H9 (cell line): ENCODE measurements at places on chromosomes 3 and 15. TPM values are rescaled to one million over a fixed set of nuclear protein-coding genes. Genes with fewer than 3 reads are reported as not detected.

GRCh38 chr3:34863485-34863884 is 775.8 kb upstream of the ARPP21 start:
- no peaks in the 10 kb centered on the region for H3K27me3 ChIP-seq
- H3K4me3 ChIP-seq: no peak overlapping the region
- peaks cover 4% of the 10 kb centered on the region; the same call in 1 of the 2 replicates for H3K4me1 ChIP-seq
- no peak for DNase-seq

GOLGA6L4 gene
- 1.2 and 2.8 TPM in 2 replicates for total RNA-seq

GOLGA8R gene
- total RNA-seq: 0.20 and 0.26 TPM in 2 replicates

- H3K36me3 ChIP-seq: no peaks in the 10 kb centered on the region
- H3K27me3 ChIP-seq: no peaks in the 10 kb centered on the region
- H3K4me3 ChIP-seq: no peak overlapping the region
- no peaks in the 10 kb centered on the region for H3K4me1 ChIP-seq
- DNase-seq: no peak
These were observed 122.5 kb downstream of the ATP10A start for GRCh38 chr15:25740383-25741255.

DNA sequence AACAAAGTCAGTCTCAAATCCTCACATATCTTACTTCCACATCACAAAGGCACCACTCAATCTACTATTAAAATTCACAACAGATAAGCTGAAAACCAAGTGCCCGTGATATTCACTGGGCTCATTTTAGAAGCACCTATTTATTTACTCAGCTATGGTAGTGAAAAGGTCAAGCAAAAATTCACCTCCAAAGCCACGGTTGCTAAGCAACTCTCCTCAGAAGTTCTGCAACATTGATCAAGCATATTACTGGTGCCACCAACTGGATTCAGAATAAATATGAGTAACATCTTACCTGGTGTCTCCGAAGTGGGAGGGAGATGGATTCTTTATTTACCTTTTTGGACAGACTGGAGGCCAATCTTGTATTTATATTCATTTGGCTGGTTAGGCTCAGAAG is 714.8 kb downstream of the FHIT start:
- peaks cover 9% of the 10 kb centered on the region; the same call in 2 of the 3 replicates for H3K36me3 ChIP-seq
- H3K27ac ChIP-seq: no peak overlapping the region
- no peaks in the 10 kb centered on the region for H3K27me3 ChIP-seq
- DNase-seq: no peak

DNA sequence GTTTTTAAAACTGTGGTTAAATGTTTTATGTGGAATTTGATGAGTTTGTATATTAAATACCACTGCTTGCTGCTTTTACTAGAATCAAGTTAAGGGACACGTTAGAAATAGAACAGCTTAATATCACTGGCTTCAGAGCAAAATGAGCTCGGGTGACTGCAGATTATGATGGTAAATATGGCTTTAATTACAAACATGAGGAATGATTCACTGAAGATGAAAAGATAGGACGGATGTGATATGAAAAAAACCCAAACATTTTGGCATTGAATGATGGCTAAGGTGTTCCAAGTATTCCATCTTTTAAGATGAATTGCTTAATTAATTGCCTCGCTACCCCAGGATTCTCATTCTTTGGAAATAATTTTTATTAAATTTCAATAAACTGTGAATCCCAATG is 33.7 kb downstream of the SLC24A1 start:
- H3K27ac ChIP-seq: no peak overlapping the region
- no peak overlapping the region for H3K4me3 ChIP-seq

DNA sequence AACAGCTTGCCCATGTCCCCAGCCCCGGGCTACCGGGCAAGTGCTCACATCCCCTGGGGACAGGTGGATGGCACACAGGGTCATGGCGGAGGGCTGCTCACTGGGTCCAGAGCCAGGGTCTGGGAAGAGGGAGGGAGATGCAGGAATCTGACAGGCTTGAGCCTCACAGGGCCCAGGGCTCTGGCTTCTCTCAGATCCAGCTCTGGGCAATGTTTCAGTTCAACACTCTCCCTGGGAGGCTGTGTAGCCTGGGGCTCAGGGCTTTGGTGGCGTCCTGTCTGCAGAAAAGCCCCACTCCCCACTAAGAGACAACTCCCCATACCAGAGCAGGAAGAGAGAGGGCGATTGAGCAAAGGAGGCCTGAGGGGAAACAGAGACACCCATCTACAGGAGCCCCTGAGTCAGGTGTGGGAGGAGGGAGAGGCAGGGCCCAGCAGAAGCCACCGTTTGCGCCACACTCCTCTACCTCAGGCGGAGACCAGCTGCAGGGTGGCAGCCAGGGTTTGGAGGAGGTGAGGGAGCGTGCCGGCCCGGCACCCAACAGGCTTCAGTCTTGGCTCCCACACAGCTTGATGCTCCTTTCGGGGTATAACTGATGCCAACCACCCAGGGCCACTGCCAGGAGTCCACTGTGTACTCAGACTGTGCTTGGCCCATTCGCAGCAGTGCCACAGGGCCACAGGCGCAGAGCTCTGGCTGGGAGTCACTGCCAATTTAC is 16.8 kb upstream of the SRP14 start:
- no peak overlapping the region for H3K4me3 ChIP-seq
- H3K4me1 ChIP-seq: peaks cover 2% of the 10 kb centered on the region; the same call in 1 of the 2 replicates
- H3K27ac ChIP-seq: no peak overlapping the region
- DNase-seq: no peak

GREM1 gene
- total RNA-seq: 1.0 and 1.1 TPM in 2 replicates

PLA2G4F gene
- total RNA-seq: not detected in 2 replicates

DNA sequence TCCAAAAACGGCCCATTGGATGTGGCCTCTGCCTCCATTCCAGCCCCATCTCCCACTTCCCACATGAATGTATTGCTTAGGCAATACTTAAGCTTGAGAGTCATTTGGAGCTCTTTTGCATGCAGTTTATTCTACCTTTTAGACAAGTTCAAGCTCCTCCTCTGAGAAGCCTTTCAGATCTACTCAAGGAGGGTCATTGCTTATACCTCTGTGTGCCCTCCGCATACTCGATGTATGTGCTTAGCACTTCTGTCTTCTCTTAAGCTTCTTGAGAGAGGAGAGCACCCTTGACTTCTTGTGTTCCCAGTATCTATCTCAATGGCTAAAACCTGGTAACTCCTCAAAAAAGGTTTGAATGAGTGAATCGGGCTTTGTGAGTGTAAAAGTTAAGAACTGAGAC is 6.6 kb upstream of the UBE3A start:
- H3K36me3 ChIP-seq: no peaks in the 10 kb centered on the region
- H3K4me3 ChIP-seq: no peak overlapping the region
- H3K4me1 ChIP-seq: no peaks in the 10 kb centered on the region
- DNase-seq: no peak

- H3K36me3 ChIP-seq: no peaks in the 10 kb centered on the region; the same call in 2 of the 3 replicates
- H3K27ac ChIP-seq: no peak overlapping the region
- no peak overlapping the region for H3K4me3 ChIP-seq
- no peaks in the 10 kb centered on the region for H3K4me1 ChIP-seq
- DNase-seq: no peak
These were observed 4.8 kb upstream of the ACAD9 start for GRCh38 chr3:128874481-128875180.

GRCh38 chr3:166554023-166554422 is 716.8 kb upstream of the BCHE start:
- DNase-seq: no peak
- no peaks in the 10 kb centered on the region for H3K27me3 ChIP-seq
- H3K4me1 ChIP-seq: no peaks in the 10 kb centered on the region
- H3K36me3 ChIP-seq: no peaks in the 10 kb centered on the region
- H3K4me3 ChIP-seq: no peak overlapping the region
- H3K27ac ChIP-seq: no peak overlapping the region

NPAP1 gene
- total RNA-seq: 0.04 and 0.07 TPM in 2 replicates

DNA sequence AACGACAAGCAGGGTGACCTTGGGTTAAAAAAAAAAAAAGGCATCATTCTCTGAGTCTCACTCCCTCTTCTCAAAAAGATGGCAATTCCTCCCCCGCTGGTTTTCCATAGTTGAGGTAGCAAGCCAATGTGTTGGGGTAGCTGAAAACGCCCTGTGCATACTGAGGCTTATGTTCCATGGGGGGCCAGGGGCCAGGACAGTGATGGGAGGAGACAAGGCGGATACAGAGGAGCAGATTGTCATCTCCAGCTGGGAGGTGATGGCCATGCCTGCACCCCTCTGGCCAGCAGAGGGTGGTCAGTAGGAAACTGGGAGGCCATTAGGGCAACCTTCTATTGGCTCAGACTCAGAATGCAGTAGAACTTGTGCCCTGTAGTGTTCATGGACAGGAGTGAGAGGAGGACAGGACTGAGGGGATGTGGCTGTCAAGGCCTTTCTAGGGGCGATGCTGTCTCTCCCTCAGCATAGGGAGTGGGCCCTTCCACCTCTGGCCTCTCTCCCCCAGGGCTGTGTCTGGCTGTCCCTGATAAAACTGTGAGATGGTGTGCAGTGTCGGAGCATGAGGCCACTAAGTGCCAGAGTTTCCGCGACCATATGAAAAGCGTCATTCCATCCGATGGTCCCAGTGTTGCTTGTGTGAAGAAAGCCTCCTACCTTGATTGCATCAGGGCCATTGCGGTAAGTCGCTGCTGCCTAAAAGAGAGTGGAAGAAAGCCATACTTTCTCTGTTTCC is 1.9 kb downstream of the TF start:
- no peak overlapping the region for H3K27ac ChIP-seq
- no peaks in the 10 kb centered on the region for H3K36me3 ChIP-seq
- no peak overlapping the region for H3K4me3 ChIP-seq
- DNase-seq: no peak
- H3K4me1 ChIP-seq: no peaks in the 10 kb centered on the region

DNA sequence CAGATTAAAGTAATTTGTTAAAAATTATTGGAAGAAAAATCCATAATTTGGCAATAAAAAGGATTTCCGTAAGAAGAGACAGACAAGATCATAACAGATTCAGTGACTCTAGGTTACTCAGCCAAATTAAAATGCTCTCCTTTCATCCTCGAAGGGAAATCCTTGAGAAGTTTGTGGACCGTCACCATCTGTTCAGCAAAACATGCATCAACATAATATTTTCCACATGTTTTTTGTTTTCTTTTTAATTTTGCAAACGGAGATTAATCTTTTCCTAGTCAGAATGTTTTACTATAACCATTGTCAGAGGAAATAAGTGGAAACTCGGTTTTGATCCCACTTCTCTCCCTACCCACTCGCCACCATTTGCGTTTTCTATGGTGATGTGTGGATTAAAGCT is 128.3 kb downstream of the TMCO5A start:
- no peak overlapping the region for H3K4me3 ChIP-seq
- no peak for DNase-seq
- H3K4me1 ChIP-seq: peaks cover 6% of the 10 kb centered on the region; the same call in 1 of the 2 replicates
- H3K27me3 ChIP-seq: no peaks in the 10 kb centered on the region

MKRN3 gene
- not detected in 2 replicates for total RNA-seq
